GM04504 (cell line): ENCODE measurements at places on chromosomes 12 and 14.

GRCh38 chr12:100820314-100820713 lies 25.7 kb downstream of the ANO4 start:
- DNase-seq, result no peak

GRCh38 chr12:114371250-114371649 lies 34.7 kb downstream of the TBX5 start:
- DNase-seq, result no peak

DNA sequence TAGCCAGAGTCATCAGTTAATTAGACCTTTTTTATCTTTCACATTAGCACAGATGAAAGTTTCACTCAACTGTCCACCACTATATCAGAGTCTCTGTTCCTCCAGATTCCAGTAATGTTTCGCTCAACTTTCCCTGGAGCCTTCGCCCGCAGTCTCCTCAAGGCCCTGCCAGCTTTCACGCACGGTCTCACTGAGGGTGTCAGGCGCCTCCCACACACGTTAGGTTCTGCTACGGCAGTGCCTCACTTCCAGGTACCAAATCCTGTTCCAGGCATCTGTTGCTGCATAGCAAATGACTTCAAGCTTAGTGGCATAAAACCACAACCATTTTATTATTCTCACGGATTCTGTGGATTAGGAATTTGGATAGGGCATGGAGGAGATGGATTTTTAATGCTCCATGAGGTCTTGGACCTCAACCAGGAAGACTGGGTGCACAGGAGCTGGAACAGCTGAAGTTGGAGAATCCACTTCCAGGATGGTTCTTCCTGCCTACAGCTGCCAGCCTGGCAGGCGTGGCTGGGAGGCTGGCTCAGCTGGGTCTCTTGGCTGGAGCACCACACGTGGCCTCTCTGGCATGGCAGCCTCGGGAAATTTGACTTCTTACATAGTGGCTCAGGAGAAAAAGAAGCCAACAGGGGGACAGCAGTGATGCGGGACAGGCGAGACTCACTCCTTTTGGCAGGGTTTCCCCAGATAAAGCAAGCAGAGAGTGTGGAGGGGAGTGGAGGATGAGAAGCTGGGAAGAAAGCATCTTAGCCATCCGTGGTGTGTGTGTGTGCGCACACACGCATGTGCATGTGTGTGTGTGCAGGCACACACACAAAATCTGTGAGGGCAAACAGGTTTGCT lies 21.3 kb upstream of the BCDIN3D start:
- DNase-seq, result no peak

- no peak for DNase-seq
Measured at GRCh38 chr12:98808243-98808875, 163.3 kb downstream of the APAF1 start.

DNA sequence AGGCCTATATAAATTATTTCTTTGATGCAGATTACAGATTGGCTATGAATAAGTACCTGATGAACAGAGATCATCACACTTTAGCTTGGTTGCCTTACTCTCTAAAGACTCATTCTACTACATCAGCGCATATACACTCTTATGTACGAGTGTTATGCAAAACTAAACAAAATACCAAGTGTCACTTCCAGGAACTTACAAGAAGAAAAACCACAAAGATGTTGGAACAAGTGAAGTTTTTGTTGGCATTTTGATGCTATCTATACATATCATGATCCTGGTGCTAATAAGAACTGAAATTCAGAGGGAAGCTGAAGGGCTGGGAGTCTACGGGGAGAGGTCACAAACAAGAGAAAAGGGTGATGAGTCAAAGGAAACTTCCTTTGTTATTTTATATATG lies 47.9 kb upstream of the CERS5 start:
- no peak for DNase-seq

DNA sequence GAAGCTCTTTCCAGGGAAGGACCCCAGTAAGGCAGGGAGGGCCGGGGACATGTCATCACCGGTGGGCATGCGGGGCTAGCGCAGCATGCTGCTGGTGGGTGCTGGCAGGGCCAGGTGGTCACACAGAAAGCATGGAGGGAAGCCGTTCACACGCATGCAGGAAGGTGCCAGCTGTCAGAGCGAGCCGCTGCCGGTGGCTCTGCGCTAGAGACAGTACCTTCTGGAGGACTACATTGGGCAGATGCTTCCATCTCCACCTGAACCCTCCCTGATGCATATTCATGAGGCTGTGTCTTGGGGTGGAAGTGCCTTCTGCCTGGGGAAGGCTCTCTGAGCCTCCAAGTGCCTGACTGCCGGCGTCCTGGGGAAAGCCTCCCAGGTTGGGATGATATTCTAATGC lies 203.8 kb downstream of the CALM1 start:
- no peak for DNase-seq

DNA sequence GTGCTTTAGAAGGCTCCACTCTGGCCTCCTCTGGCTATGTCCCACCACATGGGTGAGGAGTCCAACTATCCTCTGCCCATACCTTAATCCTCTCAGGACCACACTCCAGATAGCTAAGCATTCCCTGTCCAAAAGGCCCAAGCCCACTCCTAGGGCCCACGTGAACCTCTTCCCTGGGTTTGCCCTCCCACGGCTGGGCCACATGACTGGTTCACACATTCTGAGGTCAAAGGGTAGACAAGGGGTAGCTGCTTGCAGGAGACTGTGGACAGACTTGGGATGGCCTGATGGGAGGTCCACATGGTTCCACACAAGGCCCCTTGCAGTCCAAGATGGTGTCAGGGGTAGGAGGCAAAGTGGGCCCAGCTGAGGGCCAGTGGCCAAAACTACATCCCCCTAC lies 6.0 kb upstream of the PCK2 start:
- DNase-seq, result no peak
